Activated T-helper 1 cell treated with anti-CD3 and anti-CD28 coated beads, Interleukin-2, amount 50 U/mL, for 16 hours (primary cell): ENCODE measurements at places on chromosomes 11 and 22.

- no peak for DNase-seq
These were observed 182.4 kb downstream of the SPON1 start for GRCh38 chr11:14144934-14145333.

GRCh38 chr11:7332962-7333361, 81.3 kb downstream of the SYT9 start:
- DNase-seq, result no peak

DNA sequence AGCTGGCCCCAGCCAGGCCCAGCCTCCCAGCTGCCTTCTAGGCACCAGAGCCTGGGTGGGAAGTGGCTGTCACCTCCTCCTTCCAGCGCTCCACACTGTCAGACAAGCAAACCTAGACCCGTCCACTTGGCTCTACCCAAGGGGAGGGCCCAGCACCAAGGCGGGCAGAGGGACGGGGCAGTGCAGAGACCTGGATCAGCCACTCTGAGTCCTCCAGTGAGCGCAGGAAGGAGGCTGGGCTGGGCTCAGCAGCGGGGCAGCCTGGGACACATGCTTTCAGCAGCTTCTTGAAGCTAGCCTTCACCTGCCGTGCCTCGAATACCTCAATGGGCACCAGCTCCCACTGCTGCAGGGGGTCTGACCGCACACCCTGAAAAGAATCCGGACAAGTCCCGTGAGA, 18.8 kb downstream of the SBF1 start:
- no peak for DNase-seq

GRCh38 chr11:121654843-121655536, 202.2 kb upstream of the SORL1-AS1 start:
- no peak for DNase-seq

- no peak for DNase-seq
These were observed 69.1 kb upstream of the PARVG start for GRCh38 chr22:44111562-44112155.

DNA sequence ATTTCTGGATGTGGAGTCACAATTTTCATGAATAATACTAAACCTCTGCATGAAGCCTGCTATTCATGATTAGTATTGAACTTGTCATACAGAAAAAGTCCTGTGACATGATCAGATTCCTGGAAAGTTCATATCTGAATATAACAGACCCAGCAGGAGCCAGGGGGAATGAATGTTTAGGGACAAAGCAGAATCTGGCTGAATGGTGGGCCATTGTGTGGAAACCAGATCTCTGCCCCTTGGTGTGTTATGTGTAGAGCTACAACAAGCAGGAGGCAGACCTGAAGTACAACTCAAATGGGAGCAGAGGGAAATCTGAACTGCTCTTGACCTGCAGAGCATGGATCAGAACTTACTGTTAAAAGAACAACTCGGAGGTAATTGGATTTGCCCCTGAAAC, 30.3 kb downstream of the KREMEN1 start:
- no peak for DNase-seq

- no peak for DNase-seq
These were observed 107.0 kb downstream of the OSBP2 start for GRCh38 chr22:30801695-30802094.

- DNase-seq, result no peak
These were observed 24.4 kb upstream of the TOLLIP start for GRCh38 chr11:1333860-1334259.

GRCh38 chr11:125168918-125169456, 4.4 kb downstream of the PKNOX2 start:
- DNase-seq, result no peak

DNA sequence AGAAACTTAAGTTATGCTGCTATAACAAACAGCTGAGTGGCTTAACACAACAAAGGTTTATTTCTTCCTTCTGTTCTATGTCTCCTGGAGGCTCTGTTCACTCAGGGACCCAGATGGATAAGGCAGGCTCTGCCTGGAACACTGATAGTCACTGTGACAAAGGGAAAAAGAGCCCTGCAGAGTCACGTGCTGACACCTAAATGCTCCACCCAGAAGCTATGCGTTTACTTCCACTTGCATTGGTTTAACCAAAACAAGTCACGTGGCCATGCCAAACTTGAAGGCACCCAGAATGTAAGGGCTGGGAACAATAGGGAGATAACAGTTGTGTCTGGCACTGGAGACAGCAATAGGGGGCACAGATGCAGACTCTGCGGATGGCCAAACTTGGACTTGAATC, 3.4 kb upstream of the MS4A15 start:
- no peak for DNase-seq

DNA sequence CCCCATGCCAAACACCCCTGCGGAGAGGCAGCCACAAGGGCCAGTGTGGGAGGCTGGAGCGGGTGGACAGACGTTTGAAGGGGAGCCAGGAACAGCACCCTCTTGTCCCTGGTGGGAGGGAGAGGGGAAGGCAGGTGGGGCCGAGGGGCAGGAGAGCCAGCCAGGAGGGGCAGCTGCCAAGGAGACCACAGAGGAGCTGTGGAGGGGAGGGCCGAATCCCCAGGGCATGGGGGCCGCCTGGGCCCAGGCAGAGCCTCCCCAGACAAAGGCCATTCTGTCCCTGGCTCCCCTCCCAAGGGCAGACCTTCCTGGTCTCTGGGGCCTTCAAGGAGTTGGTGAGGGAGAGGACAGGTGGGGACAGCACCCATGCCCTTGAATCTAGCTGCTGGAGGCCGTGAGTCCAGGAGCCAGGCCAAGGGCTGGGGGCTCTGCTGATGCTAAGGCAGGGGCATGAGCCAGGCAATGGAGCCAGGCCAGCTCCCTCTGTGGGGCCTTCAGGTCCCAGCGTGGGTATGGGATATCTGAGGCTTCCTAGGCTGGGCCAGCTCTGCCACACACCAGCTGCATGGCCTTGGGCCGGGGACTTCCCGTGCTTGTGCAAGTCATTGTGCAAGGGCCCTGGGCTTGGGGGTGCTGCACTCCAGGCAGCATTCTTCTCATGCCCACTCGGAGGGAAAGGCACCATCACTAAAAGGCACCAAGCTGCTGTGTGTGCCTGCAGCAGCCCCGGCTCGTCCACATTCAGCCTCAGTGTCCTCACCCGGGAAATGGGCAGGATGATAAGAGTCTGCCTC, 11.4 kb downstream of the EMID1 start:
- no peak for DNase-seq

DNA sequence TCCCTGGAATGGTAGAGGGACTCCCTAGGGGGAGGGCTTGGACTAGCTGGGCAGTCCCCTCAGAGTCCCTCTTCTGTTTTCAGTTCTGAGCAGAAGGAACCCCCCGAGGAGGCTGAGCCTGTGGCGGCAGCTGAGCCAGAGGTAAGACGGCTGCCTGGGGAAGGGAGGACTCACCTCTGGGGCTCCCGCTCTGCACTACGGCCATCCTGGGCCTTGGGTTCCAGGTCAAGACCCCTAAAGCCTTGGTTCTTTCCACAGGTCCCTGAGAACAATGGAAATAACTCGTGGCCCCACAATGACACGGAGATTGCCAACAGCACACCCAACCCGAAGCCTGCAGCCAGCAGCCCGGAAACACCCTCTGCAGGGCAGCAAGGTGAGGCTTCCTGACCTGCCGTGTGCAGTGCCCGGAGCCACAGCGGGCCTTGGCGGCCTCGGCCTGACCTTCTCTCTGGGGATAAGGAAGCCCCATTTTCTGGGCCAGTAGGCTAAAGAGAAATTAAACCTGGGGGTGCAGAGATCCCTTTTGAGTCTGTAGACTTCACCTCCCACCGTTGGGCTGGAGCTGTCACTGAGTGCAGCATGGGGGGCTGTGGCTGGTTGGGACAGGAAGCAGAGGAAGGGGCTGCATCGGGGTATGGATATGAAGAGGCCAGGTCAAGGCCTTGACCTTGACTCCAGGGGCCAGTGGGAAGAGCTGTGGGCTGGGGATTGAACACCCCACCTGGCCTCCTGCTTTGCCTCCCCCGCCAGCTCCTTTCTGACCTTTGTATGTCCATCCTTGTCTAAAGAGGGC, 15.0 kb downstream of the INCENP start:
- no peak for DNase-seq

DNA sequence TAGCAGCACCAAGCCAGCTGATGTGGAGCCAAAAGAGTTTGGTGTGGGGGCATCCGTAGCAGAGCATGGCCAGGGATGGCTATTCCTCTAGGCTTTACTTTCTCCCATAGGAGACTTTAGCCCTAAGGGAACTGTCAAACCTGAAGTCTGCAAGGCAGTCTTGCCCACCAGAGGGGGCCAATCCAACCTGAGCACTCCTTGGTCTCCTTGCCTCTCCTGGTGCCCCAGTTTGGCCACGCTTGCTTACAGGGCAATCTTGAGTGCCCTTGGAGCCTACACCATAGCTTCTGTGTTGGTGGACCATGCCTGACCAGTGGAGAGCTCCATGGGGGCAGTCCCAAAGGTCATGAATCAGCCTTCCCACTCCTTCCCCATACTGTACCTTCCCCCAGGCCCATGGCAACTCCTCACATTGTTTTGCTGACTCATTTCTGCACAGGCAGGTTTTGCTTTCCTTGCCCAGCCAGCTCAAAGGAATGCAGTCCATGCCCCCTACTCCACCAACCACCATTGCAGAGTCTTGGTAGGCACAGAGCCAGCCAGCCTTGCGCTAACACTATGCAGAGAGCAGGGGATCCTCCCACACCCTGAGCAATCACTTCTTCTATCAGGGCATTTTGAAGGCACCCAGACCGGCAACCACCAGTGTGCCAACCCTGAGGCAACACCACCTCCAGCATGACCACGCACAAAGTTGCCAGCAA, 1421.2 kb upstream of the RAG2 start:
- no peak for DNase-seq

GRCh38 chr11:123173040-123173855, 21.8 kb downstream of the CLMP start:
- no peak for DNase-seq

DNA sequence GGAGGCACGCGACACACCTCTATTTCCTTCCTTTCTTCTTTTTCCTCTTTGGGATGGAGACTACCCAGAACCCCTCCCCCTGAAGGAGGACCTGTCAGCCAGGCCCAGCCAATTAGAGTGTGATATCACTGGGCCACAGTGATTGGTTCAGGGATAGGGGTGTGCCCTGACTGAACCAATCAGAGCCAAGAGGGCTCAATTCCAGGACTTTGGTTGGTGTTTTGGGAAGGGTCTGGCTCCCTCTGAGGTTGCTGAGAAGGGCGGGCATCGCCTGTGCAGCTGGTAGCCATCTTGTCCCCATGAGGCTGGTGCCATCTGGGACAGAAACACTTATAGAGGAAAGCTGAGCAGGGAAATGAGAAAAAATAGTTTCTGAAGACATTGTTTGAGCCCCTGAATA, 71.4 kb downstream of the CHST1 start:
- no peak for DNase-seq

DNA sequence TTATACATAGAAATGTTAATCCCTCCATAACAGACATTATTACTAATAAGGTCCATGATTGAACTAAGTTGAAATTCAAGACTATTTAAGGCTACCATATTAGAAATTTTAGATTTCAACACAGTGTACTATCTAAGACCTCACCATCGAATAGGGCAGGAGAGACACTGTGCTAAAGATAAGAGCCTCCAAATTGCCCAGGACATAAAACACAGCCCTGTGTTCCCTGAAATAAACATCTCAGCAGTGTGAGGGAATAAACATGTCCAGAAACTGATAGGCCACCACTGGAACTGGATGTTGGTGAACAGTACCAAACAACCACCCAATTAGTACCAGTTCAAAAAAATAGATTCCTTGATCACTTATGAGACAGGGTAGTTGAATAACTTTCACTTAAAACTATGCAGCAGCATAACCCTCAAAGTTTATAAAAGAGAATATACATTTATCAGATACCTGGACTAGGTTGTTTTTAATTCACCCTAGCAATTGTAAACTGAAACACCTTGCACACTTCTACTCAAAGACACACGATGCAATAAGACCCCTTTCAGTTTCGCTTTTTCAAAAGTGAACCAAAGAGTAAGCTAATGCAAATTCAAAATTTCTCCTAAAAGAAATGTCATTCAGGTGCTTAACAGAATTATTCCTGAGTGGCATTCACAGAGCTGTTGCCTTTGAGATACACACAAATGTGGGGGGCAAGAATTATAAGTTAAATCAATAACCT, 34.3 kb downstream of the USP28 start:
- DNase-seq, result no peak

DNA sequence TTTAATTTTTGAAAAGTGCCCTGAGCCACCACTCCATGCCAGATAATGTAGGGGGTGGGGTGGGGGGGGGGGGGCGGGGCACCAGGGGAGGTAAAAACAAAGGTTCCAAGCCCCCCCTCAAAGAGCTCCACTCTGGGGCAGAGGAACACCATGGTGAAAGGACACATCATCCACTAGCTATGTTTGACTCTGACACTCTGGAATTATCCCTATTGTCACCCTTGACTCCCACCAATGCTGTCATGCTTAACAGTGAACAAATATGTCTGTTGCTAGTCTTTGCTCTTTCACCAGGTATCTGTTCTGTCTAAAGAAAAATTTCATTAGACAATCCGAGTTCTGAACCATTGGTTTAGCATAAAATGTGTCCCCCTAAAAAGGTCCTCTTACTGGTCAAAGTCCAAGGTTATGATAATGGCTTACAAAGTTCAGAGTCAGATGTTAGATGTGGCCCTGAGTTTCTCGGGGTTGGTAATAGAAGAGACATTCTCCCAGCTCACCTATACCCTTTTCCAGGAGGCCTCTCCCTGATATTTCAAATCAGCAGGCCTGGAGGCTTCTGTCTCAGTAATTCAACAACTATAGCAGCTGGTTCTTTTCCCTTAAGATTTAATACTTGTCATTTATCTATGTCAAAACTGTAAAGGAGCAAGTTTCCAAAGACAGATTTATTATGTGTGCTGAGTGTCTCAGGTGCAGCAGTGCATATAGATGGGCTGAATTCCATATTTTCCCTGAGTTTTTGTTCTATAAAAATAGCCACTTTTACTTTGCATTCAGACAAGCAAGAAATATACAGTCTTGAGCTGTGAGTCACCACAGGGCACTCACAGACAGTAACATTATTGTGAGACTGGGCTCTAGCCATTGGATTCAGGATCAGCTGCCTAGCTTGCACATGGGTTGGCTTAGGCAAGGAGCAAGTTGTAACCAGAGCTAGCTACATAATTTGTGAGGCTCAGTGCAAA, 174.1 kb downstream of the CSNK2A3 start:
- DNase-seq, result no peak

DNA sequence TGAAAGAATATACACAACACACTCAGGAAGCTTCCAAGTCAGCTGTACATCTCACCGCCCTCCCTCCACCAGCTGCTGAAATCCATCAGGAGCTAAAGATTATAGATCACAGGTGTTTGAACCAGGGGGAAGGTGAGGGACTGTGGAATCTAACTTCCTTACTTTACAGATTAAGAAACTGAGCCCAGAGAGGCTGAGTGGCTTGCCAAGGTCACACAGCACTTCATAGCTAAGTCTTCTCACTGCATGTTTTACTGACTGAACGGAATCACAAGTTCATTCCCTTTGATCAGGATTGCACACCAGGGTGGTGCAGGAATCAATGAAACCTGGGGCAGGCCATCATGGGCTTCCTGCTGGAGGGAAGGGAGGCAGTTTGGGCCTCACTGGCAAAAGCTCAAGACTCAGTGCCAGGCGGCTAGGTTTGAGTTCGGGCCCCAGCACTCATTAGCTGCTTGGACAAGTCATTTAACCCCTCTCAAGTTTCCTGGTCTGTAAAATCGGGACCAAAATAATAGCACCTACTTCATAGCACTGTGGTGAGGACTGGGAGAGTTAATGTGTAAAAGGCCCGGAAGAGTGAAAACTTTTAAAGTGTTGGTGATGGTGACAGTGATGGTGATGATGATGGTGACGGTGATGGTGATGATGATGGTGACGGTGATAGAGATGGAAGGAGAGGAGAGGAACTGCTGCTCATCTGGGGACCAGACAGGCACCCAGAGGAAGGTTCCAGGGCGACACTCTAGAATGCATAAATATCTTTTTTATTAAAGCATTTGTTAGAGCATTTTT, 8.2 kb downstream of the CD5 start:
- DNase-seq, result no peak
